Left lung (tissue), 14 donors: ENCODE measurements at places on chromosomes 3 and 15. TPM values are rescaled to one million over a fixed set of nuclear protein-coding genes. Genes with fewer than 3 reads are reported as not detected.

TMEM87A gene
- 110 TPM for total RNA-seq

SAXO2 gene
- 9.0 TPM for total RNA-seq

ARHGEF26 gene
- total RNA-seq = 58.8 TPM

FANCD2OS gene
- not detected for total RNA-seq

AKAP13 gene
- total RNA-seq = 346 TPM

GUCA1C gene
- total RNA-seq = not detected

P2RY12 gene
- total RNA-seq = 4.0 TPM

CD276 gene
- total RNA-seq = 89.5 TPM

RAB6B gene
- 3.7 TPM for total RNA-seq

ZNF619 gene
- total RNA-seq = 6.9 TPM

DNA sequence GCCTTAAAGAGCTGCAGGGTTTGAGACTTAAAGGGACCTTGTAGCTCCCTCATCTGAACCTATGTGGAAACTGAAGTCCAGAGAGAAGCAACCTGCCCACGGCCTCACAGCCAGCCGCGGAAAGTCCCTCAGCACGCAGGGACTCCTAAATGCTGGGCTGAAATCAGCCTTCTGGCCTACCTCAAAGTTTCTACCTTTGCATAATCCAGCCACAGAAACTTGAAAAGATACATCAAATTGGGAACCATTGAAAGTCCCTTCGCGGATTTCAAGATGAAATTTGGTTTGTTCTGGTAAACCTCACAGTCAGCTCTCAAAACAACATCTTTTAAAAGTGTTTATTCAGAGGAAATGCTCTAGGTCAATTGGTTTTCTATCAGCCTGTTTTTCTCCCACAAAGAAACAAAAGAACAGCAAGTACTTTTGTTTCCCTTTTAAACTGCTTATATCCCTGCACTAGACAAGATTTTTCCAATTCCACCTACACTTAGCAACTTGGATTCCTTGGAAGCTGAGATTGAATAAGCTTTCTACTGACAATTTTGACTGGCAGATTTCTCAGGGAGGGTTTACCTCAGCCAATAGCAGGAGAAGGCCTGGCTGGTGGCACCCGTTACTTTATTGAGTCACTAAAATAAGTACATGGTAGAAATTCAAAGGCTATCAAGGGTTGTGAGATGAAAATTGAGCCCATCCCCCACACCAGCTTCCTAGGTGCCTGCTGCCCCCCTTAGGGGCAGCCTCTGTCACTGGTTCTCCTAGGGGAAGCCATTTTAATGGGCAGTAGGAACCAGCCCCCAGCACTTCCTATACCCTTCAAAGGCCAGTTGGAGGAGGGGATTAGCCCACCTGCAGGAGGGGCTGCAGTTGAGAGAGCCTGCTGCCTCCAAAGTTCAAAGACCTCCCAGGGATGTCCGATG is 171.2 kb downstream of the ADAMTS17 start:
- H3K27ac ChIP-seq = no peak overlapping the region
- H3K4me1 ChIP-seq = no peaks in the 10 kb centered on the region
- no peaks in the 10 kb centered on the region for H3K36me3 ChIP-seq
- no peak overlapping the region for H3K4me3 ChIP-seq
- no peak for DNase-seq

GRCh38 chr15:51798281-51798680 is 31.2 kb upstream of the TMOD3 start:
- H3K4me3 ChIP-seq = no peak overlapping the region
- no peak overlapping the region for H3K27ac ChIP-seq
- H3K4me1 ChIP-seq = peaks cover 7% of the 10 kb centered on the region
- H3K36me3 ChIP-seq = no peaks in the 10 kb centered on the region
- no peaks in the 10 kb centered on the region for H3K27me3 ChIP-seq
- DNase-seq = no peak

GRCh38 chr3:127791221-127791913 is 30.9 kb downstream of the MGLL start:
- H3K27ac ChIP-seq = peak overlapping the region; percentile 39
- peaks cover 10% of the 10 kb centered on the region for H3K36me3 ChIP-seq
- peaks cover 39% of the 10 kb centered on the region for H3K4me1 ChIP-seq
- H3K27me3 ChIP-seq = no peaks in the 10 kb centered on the region
- H3K4me3 ChIP-seq = no peak overlapping the region
- DNase-seq = no peak

GRCh38 chr15:83613714-83614113 is 40.2 kb upstream of the ADAMTSL3 start:
- H3K4me1 ChIP-seq = no peaks in the 10 kb centered on the region
- no peaks in the 10 kb centered on the region for H3K27me3 ChIP-seq
- H3K27ac ChIP-seq = no peak overlapping the region

GRCh38 chr15:90557186-90558084 is 27.7 kb downstream of the CRTC3 start:
- H3K4me3 ChIP-seq = no peak overlapping the region
- peak; percentile 88 for DNase-seq
- no peaks in the 10 kb centered on the region for H3K27me3 ChIP-seq
- peak overlapping the region; percentile 61 for H3K27ac ChIP-seq
- no peaks in the 10 kb centered on the region for H3K36me3 ChIP-seq

DNA sequence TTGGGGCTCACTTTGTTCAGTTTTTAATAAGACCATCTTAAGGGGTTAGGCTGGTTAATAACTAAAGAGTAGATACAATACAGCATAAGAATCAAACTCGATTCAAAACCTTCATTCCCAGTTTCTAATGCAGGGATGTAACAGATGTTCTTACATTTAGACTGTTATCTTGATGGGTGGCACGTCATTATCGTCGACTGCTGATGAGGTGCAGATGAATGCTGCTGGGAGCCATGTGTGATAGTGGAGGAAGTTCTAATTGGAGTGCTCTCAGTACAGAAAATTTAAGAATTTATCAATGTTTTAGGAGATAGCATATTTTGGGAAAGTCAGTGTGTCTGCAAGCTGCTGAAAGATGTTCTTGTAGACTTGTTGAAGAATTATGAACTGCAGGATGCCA is 331.5 kb downstream of the PTPRG start:
- H3K4me3 ChIP-seq = no peak overlapping the region
- H3K27me3 ChIP-seq = no peaks in the 10 kb centered on the region
- H3K27ac ChIP-seq = no peak overlapping the region
- DNase-seq = no peak
- H3K36me3 ChIP-seq = no peaks in the 10 kb centered on the region

GRCh38 chr15:96598514-96598913 is 268.0 kb downstream of the NR2F2 start:
- H3K27ac ChIP-seq = no peak overlapping the region
- peaks cover 5% of the 10 kb centered on the region for H3K27me3 ChIP-seq
- no peak overlapping the region for H3K4me3 ChIP-seq
- no peaks in the 10 kb centered on the region for H3K4me1 ChIP-seq
- no peaks in the 10 kb centered on the region for H3K36me3 ChIP-seq
- no peak for DNase-seq

- peaks cover 62% of the 10 kb centered on the region for H3K27me3 ChIP-seq
- H3K27ac ChIP-seq = peak overlapping the region; percentile 48
- DNase-seq = peak; percentile 91
- no peaks in the 10 kb centered on the region for H3K36me3 ChIP-seq
Observed at GRCh38 chr15:98647026-98647773, 1.1 kb upstream of the IGF1R start.

- no peak for DNase-seq
- H3K27ac ChIP-seq = peak within 1 kb of the TSS; percentile 48
- H3K36me3 ChIP-seq = no peaks in the 10 kb centered on the region
- peaks cover 3% of the 10 kb centered on the region for H3K27me3 ChIP-seq
Observed at GRCh38 chr3:71753701-71754609, at the start of gene GPR27. TSS of gene GPR27 (plus strand) at chr3:71753855. CDS start at chr3:71754050, 195 bp downstream.

- H3K36me3 ChIP-seq = no peaks in the 10 kb centered on the region
- peaks cover 25% of the 10 kb centered on the region for H3K4me1 ChIP-seq
- no peak overlapping the region for H3K4me3 ChIP-seq
- no peak overlapping the region for H3K27ac ChIP-seq
- no peaks in the 10 kb centered on the region for H3K27me3 ChIP-seq
Observed at GRCh38 chr3:143427631-143428030, 308.1 kb downstream of the CHST2 start.

GRCh38 chr15:50251638-50252182 is 13.8 kb downstream of the HDC start:
- H3K4me3 ChIP-seq = no peak overlapping the region
- no peak overlapping the region for H3K27ac ChIP-seq
- H3K27me3 ChIP-seq = no peaks in the 10 kb centered on the region
- no peak for DNase-seq

- H3K27ac ChIP-seq = no peak overlapping the region
- H3K36me3 ChIP-seq = peaks cover 38% of the 10 kb centered on the region
- H3K27me3 ChIP-seq = no peaks in the 10 kb centered on the region
Observed at GRCh38 chr15:62020576-62021160, 39.6 kb downstream of the VPS13C start.

- no peak overlapping the region for H3K27ac ChIP-seq
- no peaks in the 10 kb centered on the region for H3K36me3 ChIP-seq
- H3K4me1 ChIP-seq = no peaks in the 10 kb centered on the region
- DNase-seq = no peak
- no peak overlapping the region for H3K4me3 ChIP-seq
Observed at GRCh38 chr15:95106801-95107200, 875.4 kb downstream of the MCTP2 start.

DNA sequence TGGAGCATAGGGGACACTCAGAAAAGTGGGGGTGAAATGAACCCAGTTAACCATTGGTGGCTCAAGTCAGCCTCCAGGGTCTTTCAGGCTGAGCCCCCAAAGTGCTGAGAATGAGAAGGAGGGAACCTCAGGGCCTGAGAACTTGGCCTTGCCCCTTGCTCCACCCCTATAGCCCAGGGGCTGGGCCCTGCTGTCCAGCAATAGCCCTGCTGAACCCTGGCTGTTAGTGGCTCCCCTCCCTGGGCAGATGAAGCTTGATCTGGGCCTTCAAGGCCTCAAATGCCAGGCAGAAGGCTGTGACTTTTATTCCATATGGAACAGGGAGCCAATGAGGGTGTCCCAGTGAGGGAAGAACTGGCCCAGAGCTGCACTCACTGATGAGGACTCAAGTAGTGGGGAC is 16.2 kb downstream of the ADAMTS7 start:
- no peak overlapping the region for H3K4me3 ChIP-seq
- H3K4me1 ChIP-seq = no peaks in the 10 kb centered on the region
- no peaks in the 10 kb centered on the region for H3K27me3 ChIP-seq
- no peaks in the 10 kb centered on the region for H3K36me3 ChIP-seq

DNA sequence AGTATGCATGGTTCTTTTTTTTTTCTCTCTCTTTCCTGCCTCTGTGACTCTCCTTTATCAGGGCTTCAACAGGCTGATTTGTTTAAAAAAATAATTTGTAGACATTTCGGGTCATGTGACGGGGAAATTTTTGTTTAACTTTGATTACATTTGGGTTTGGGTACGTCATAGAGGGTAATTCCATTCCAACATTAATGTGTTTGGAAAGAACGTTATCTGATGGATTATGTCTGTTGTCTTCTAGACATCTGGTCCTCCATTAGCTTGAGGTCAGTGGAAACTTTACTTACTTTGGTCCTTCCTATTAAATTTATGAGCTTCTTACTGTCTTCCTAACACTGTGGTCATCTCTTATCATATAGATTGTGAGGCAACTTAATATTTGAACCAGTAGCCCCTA is 80.9 kb downstream of the STT3B start:
- no peak for DNase-seq
- no peaks in the 10 kb centered on the region for H3K4me1 ChIP-seq
- no peak overlapping the region for H3K4me3 ChIP-seq
- no peak overlapping the region for H3K27ac ChIP-seq
- peaks cover 2% of the 10 kb centered on the region for H3K36me3 ChIP-seq
- no peaks in the 10 kb centered on the region for H3K27me3 ChIP-seq

GRCh38 chr15:34837246-34838016 is 42.1 kb upstream of the ACTC1 start:
- H3K36me3 ChIP-seq = no peaks in the 10 kb centered on the region
- H3K4me3 ChIP-seq = no peak overlapping the region
- no peak overlapping the region for H3K27ac ChIP-seq
- no peak for DNase-seq
- H3K27me3 ChIP-seq = no peaks in the 10 kb centered on the region

DNA sequence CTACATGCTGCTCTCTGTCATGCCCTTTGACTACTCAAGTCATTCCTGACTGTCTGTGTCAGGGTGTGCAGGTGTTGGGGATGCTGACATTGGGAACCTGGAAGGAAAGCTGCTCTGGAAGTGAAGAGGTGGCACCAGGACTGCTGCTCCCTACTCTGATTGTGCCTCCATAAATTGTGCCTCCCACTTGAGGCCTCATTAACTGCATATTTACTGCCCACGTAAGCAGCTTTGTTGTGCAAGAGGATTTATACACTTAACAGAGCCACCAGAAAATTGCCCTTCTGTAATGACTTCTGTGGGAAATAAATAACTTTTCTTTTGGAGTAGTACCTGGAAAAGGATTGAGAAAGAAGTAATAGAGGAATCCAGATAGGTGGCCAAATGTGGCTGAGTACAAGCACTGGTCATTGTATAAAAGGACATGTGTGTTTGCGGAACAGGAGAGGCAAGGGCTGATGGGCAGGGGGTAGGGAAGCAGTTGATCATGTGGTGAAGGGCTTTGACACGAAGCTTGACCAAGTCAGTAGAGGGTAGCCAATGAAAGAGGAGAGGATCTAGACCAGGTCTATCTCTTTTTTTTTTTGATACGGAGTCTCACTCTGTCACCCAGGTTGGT is 24.8 kb downstream of the IL20RB start:
- H3K27me3 ChIP-seq = no peaks in the 10 kb centered on the region
- no peak for DNase-seq
- no peaks in the 10 kb centered on the region for H3K36me3 ChIP-seq
- no peak overlapping the region for H3K27ac ChIP-seq

- no peak overlapping the region for H3K27ac ChIP-seq
- no peaks in the 10 kb centered on the region for H3K27me3 ChIP-seq
- no peaks in the 10 kb centered on the region for H3K36me3 ChIP-seq
Observed at GRCh38 chr3:196736670-196737374, 2.8 kb upstream of the PAK2 start.

DNA sequence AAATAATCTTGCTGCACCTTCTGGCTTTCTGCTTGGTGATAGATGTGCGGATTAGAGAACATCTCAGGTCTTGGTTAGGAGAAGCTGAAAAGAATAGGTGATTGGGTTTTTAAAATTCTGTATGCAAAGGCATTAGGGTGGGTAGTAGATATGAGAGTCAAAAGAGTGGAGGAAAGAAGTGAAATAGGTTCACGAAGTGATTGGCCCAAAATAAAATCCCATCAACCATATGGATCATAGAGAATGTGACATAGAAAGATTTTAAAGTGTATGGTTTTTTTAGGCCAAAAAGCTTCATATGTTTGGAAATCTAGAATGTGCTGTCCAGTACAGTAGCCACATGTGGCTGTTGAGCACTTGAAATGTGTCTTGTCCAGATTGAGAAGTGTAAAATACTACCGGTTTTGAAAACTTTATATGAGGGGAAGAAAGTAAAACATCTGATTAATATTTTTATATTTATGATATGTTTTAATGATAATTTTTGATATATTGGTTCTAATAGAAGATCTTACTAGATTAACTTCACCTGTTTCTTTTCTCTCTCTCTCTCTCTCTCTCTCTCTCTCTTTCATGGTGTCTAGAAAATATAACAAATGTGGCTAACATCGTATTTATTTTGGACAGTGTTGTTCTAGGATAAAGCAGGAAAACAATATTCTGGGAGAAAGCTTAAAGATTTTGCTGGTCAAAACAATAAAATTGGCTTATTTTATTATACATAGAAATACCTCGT is 2.9 kb downstream of the MBNL1 start:
- peak overlapping the region; percentile 100 for H3K27ac ChIP-seq
- peak overlapping the region; percentile 69 for H3K4me3 ChIP-seq
- no peaks in the 10 kb centered on the region for H3K27me3 ChIP-seq
- DNase-seq = no peak
- H3K4me1 ChIP-seq = peaks cover 71% of the 10 kb centered on the region
